Ovary (tissue), 10 donors: ENCODE measurements at places on chromosomes 11 and 22.

DNA sequence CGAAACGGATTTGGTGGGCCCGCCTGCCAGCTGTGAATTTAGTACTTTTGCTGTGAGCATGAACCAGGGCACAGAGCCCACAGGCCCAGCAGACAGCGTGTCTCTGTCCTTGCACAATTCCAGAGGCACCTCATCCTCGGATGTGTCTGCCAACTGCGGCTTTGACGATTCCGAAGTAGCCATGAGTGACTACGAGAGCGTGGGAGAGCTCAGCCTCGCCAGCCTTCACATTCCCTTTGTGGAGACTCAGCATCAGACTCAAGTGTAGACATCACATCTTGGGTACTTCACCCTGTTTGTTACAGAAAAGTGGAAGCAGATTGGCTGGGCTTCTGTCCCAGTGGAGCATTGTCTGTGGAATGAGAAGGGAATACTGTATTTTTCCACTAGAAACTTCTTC lies 78.6 kb upstream of the MTNR1B start:
- no peak for DNase-seq

- no peak for DNase-seq
Measured at GRCh38 chr11:76169473-76169896, 36.8 kb downstream of the WNT11 start.

DNA sequence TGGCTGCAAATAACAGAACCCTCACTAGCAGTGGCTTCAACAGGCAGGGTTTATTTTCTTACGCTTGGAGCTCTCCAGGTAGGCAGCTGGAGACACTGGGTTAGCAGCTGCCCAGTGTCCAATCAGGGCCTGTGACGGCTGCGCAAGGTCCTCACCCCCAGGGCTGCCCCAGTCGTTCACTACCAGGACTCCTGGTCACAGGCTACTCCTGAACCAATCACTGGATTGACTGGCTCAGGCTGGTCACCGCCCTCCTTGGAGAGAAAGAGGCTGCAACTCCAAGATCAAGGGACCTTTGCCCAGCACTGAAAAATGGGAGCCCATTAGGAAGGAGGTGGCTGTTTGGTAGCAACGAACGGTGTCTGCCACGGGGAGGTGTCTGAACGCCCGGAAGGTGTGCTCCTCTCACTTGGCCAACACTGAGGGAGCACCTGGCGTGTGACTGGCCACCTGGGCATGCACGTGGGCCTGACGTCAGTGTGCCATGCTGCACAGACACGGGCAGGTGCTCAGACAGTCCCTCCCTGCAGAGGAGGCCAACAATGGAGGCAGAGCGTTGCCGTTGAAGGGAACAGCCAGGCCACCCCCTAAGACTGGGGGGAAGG lies 5.1 kb downstream of the ARSA start:
- no peak for DNase-seq

GRCh38 chr22:19289475-19290161 lies 1.9 kb downstream of the CLTCL1 start:
- DNase-seq: no peak

- DNase-seq: no peak
Measured at GRCh38 chr22:42280140-42280539, 9.7 kb upstream of the TCF20 start.

DNA sequence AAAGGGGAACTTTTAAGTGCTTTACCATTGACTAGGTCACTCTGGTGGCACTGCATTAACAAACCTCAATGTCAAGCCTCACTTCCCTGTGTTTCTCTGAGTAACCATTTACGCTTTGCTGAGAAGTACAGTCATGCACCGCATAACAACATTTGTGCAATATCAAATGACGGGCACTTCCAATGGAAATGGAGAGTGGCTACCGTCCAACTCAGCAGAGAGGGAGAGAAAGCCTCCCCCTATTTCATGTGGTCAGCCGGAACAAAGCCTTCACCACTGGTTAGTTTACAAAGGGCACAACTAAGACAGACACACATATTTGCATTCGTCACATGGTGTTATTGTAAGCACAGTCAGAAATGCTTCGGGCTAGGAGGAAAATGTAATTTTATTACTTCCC lies 117.3 kb downstream of the RASSF10 start:
- DNase-seq: no peak

- no peak for DNase-seq
Measured at GRCh38 chr11:83285151-83285770, 906 bp downstream of the CCDC90B start.

- no peak for DNase-seq
Measured at GRCh38 chr11:96530473-96530872, 140.7 kb downstream of the JRKL start.

DNA sequence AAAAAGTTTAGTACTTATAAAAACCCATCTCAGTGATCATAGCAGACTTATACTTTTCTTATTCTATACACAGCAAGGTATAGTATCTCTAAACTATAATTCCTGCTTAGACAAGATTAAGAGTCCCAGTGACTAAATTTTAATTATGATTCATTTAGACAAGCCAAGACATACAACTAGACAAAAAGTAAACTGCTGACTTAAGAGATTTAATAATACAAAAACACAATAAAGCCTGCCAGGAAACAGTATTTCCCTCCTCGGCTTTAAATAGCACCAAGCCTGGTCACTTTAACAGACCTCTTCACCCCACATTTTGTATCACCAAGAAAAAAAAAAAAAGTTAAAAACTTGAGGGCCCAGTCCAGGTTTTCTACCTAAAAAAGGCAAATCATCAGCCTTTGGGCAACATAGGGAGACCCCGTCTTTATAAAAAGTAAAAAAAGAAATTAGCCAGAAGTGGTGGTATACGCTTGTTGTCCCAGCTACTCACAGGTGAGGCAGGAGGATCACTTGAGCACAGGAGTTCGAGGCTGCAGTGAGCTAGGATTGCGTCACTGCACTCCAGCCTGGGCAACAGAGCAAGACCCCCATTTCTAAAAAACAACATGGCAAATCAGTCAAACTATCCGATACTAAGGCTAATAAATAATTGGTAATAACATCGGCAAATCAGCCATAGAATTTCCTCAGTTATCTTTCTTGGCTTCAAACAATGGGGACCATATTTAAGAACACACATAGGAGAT lies 53.8 kb downstream of the SIK3 start:
- no peak for DNase-seq

GRCh38 chr11:58691675-58692074 lies 40.1 kb downstream of the GLYAT start:
- DNase-seq: no peak

DNA sequence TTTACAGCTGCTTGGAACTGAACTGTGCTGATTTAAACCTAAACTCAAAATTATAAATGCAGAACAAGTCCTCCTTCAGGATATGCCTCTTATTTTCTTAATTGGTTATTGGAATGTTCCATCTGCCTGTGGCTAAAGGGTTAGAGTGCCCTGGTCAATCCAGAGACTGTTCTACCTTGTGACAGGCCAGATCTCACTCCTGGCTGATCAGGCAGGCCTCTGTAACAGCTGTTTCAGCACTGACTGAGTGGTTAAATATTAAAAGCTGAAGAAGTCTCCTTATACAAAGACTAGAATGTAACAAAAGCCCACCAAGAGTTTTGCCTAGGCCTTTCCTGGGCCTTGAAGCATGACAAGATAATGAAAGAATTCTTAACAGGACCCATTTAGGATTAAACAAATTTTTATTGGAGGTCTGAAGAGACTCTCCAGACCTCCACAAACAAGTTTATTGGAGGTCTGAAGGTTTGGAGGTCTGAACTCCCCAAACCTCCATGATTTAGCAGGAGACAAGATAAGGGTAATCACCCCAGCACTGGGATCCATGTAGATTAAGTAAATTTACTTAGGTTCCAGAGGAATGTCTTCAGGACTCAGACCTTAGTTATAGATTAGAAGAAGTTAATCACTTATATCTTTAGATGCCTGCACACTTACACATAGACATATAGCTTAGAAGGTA lies 35.8 kb downstream of the TMPRSS5 start:
- no peak for DNase-seq

DNA sequence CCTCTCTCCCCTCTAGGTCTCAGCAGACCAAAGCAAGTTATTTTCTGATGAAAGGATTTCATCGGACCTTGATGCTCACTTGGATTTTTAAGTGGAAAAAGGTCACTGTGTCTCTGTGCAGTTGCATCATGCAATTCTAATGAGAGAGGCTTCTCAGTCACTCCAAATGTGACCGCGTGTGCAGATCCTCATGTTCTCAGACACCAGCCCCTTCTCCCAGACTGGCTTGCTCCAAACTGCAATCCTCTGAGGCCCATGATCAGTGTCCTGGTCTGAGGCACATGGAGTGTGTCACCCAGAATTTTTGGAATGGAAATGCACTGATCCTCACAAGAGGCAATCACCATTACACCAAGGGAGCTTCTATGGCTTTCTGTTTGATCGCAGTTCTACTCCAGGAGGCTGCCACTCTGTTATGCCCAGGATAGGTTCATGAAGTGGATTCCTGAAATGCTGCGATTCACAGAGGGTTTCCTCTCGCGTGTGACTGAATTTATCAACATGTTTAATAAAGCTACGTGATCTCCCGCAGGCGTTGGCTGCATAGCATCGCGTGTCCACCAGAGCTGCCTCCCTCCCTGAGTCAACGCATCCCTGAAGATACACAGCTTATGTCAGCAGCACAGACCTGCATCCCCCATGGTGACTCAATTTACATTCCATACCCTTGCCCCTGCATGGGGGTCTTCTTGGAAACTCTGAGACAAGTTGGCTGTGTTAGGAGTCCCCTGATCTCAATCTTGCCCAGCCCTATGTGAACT lies 544.6 kb upstream of the B3GAT1 start:
- no peak for DNase-seq

DNA sequence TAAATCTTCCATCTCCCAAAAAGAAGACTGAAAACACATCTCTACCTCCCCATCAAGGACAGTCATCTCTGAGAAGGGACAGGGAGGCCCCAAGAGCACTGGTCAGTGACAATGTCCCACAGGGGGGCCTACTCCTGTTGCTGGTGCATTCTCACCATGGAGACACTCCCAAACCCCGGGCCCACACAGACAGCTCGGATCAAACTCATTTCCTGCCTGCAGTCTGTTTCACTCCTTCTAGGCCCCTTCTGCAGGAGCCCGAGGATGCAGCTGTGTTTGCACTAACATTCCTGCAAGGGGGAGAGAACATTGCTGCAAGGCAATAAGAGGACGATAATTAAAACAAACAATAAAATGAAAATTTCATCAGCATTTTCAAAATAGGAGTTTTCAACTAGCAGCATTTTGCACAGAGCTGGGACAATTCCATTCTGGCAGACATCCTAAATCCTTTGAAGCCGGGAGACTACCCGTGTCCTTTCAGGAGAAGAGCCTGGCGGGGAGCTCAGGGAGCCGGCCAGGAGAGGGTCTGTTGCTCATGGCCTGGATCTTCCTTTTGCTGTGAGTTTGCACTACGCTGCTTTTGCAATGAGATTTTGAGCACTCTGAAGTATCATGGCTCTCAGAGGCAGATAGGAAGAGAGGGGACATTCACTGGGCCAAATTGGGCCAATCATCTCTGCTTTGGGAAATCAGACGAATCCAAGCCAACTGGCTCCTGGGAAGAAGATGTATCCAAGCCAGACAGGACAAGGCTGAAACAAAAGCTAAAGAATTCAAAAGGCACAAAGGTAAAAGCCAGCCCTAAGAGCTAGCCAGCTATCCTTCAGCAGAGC lies 33.2 kb downstream of the SPATA19 start:
- no peak for DNase-seq

DNA sequence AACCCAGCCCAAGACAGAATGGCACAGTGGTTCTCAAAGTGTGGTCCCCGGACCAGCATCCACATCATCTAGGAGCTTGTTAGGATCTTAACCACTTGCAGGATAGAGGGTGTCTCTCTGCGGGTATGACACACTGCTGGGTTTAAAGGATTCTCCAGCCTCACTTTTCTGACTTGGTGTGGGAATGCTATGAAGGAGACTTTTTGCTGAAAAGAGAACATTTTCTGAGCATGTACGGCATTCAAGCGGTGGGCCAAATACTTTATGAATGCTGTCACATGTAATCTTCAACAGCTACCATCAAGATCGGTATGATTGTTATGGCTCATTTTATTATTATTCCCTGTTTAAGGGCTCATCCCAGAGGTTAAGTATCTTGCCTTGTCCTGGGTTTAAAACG lies 1.8 kb upstream of the CD82 start:
- DNase-seq: no peak
